ENCODE measurements at places on chromosomes 16 and 17.

- no peak for DNase-seq
These were observed 52.4 kb upstream of the NFAT5 start for GRCh38 chr16:69513180-69513966.

DNA sequence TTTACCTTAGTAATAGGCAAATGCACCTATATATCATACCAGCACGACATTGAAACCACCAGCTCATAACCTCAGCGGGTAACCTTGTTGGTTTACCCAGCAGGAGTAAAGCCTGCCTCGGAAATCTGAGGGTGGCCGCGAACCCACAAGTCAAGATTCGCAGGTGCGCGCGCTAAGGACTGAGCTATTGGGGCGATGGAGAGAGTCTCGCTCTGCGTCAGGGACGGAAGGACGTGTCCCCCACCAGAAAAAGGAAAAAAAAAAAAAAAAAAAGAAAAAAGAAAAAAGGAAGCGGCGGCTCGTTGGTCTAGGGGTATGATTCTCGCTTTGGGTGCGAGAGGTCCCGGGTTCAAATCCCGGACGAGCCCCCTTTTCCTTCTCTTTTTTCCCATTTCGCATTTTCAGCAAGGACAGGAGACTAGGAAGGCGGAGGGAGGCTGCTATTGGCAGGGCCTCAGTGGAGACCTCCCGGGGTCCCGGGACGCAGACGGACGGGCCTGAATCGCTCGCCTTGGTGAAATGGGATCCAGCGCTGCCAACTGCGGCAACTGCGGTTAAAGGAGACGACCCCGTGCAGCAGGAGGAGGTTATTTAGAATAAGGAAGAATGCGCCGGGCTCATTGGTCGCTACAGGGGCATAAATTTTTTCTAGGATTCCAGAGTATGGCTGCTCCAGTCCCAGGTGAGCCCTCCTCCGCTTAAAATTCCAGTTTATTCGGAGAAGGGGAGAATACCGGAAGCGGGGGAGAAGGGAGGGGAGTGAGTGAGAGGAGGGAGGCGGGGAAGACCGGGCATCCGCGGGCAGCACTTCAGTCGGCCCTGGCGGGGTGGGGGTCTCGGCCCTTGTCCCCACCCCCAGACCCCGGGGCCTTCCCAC, at the start of gene OR1F1:
OR1F1 (plus strand) TSS at position 407 of the 877 bp plus-strand sequence.
- peak; percentile 43 for DNase-seq

DNA sequence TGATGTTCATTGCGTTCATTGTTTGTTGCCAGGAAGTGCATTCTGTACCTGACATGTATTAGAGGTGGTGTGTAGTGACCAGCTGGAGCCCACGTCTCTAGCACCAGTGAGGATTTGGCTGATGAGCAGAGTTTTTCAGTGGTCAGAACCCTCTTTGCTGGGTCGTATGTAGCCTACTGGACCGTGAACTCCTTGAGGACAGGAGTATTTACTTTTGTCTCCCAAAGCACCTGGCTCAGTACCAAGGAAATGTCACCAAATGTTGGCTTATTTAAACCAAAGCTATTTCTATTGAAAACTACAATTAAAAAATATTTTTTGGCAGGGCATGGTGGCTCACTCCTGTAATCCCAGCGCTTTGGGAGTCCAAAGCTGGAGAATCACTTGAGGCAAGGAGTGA, 262.7 kb downstream of the SNX29 start:
- DNase-seq = no peak

- DNase-seq = no peak
These were observed 16.1 kb upstream of the HOXB9 start for GRCh38 chr17:48642059-48642842.

GRCh38 chr16:57704905-57705852, 10.6 kb downstream of the DRC7 start:
- DNase-seq = no peak

DNA sequence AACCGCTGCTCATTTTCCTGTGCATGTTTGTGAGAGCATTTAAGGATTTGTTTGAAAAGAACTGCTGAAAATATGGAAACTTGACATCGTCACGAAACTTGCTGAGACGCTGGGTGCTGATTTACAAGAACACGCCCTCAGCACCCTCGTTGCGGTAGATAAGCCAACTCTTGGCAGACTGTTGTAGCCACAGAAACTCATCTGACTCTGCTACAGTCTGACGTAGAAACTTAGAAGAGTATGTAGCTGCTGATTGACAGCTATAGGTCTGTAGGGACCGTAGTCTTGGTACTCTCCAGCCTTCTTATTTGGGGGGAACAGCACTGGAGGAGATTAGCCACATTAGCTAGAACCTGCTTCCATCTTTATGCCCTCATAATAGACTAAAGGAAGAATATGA, 36.1 kb upstream of the MYH2 start:
- no peak for DNase-seq

GRCh38 chr17:74132354-74132753, 71.1 kb upstream of the RPL38 start:
- DNase-seq = no peak

DNA sequence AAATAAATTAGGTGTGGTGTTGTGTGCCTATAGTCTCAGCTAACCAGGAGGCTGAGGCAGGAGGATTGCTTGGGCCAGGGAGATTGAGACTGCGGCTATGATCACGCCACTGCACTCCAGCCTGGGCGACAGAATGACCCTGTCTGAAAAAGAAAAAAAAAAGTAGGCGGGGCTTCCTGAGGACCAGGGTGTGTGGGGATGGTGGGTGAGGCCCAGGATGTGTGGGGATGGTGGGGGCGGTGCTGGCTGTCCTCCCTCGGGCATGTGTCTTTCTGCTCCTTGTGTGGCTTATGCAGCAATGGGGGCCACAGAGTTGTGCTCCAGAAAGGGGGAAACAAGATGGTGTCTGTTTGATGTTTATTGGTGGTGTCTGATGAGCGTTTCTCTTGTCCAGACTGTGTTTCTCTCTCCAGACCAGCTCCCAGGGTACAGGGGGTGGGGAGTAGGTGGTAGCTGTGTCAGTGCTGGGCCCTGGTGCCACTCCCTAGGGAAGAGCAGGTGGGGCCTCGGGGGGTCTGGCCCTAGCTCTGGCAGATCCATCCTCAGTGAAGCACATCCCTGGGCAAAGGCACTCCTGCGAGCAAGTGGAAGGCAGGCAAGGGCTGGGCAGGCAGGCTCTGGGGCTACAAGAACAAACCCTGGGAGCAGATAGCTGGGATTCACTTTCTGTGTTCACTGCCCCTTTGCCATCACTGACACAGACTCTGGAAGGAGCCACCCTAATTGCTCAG, 2.3 kb downstream of the LCAT start:
- DNase-seq = no peak

DNA sequence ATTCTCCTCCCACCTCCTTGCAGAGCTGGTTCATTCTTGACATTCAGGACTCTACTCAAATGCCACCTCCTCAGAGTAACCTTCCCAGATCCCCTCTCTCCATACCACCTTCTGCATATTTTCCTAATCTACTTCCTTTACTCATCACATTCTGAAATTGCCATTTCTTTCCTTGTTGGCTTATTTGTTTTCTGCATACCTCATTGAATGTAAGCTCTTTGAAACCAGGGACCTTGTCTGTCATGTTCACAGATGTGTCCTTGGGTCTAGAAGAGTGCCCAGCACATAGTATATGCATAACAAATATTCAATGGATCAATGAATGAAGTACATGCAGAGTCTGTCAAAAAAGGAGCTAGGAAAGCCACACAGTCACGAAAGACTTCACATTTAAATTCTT, 7.8 kb upstream of the LONP2 start:
- DNase-seq = no peak

GRCh38 chr16:76576526-76576925, 299.3 kb downstream of the CNTNAP4 start:
- DNase-seq = no peak

DNA sequence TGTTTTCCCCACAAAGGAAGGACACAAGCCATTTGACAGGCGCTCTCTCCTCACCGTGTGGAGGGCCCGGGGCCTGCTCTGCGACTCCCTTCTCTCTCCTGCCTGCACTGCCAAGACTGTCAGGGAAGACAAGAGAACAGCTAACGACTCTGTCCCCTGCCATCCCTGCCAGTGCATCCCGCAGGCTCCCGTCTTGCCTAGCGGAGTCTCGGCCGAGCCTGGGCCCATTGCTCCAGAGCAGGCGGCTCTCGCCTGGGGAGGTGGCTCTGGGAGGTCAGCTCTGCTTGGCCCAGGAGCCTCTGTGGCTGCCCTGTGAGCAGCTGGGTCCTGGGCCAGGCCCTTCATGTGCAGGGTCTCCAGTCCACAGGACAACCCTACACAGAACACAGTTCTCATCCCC, 53.0 kb downstream of the WNT3 start:
- DNase-seq = no peak

- DNase-seq = no peak
These were observed 9.8 kb downstream of the RASL10B start for GRCh38 chr17:35740997-35741931.

DNA sequence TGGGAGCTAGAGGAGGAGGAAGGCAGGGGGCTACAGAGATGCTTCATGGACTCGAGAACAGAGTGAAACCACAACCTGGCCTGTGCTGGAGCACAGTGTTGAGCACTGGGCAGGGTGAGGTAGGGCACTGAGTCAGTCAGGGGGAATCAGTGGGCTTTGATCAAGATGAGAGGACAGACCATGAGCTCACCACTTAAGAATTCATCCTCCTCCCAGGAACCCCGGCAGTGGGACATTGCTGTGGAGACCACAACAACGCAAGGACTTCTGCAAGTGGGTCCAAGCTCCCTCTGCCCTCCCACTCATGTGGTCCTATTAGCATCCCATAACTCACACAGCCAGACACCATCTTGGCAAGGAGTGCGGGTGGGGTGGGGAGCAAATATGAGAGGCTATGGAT, 1.7 kb upstream of the CES5A start:
- DNase-seq = no peak

GRCh38 chr17:81040791-81041337, 5.9 kb downstream of the BAIAP2 start:
- DNase-seq = no peak

- DNase-seq = no peak
These were observed 132.0 kb downstream of the BRIP1 start for GRCh38 chr17:61731330-61731729.

GRCh38 chr16:57592591-57593003, 35.8 kb upstream of the ADGRG1 start:
- no peak for DNase-seq

DNA sequence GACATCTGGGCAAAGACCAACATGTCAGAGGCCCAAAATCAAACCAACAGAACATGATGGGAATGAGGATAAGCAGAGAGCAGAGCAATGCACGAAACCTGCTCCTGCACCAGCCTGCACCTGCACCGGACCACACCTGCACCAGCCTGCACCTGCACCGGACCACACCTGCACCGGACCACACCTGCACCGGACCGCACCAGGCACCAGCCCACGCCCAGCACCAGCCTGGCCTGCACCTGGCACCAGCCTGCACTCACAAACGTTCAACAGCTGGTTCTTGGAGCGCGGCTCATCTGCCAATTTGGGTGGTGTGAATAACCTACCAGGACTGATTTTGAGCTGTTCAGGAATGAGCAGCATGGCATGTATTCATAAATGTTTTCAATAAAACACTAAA, 18.2 kb downstream of the CEP131 start:
- no peak for DNase-seq

DNA sequence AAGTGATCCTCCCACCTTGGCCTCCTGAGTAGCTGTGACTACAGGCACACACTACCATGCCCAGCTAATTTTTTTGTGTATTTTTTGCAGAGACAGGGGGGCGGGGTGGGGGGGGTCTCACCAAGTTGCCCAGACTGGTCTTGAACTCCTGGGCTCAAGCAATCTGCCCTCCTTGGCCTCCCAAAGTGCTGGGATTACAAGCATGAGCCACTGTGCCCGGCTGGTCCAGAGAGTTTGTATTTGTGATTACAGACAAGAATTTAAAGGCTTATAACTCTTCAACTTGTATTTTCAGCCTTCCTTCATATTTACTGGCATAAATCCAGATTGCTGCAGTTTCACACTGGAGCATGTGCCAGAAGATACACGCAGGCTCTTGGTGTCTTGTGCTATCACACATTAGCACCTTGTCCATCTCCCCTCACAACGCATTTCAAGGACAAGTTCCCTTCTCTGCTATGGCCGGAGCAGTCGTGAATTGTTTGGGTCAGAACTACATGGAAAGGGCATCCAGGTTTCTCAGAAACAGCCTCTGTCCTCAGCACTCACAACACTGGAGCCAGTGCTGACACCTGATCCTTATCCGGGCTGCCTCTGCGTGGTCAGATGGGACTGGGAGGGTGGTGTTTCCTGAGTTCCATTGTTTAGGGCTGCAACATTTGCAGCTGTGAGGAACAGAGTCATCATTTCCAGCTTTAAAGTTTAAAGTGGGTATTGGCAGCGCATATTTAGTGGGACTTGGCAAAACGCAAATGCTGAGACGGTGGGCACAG, 28.1 kb downstream of the WSCD1 start:
- DNase-seq = peak; percentile 59

GRCh38 chr17:75457047-75457654, 716 bp downstream of the TMEM94 start:
- peak; percentile 57 for DNase-seq

GRCh38 chr17:41800601-41801373, 11.0 kb downstream of the P3H4 start:
- no peak for DNase-seq

GRCh38 chr16:2029350-2029749, 2.6 kb downstream of the NHERF2 start:
- DNase-seq = no peak

DNA sequence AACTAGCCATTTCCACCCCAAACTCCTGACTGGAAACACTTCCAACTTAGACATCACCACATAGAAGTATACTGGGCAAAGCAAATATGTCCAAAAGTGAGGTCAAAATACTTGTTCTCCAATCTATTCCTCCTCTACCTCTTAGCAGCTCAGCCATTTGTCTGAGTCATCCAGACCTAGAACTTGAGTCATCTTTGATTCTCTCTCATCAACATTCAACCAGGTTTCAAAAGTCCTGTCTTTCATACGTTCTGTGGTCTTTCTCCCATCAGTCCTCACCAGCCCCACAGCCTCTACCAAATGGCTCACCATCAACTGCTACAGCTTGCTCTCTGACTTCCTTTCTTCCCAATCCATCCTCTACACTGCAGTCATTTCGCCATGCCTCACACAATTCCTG, 6.8 kb downstream of the ANKFY1 start:
- DNase-seq = no peak

- DNase-seq = peak; percentile 69
These were observed 1.8 kb downstream of the CNTNAP4 start for GRCh38 chr16:76278980-76279379.

- no peak for DNase-seq
These were observed 6.1 kb downstream of the SGSM2 start for GRCh38 chr17:2343421-2343820.

DNA sequence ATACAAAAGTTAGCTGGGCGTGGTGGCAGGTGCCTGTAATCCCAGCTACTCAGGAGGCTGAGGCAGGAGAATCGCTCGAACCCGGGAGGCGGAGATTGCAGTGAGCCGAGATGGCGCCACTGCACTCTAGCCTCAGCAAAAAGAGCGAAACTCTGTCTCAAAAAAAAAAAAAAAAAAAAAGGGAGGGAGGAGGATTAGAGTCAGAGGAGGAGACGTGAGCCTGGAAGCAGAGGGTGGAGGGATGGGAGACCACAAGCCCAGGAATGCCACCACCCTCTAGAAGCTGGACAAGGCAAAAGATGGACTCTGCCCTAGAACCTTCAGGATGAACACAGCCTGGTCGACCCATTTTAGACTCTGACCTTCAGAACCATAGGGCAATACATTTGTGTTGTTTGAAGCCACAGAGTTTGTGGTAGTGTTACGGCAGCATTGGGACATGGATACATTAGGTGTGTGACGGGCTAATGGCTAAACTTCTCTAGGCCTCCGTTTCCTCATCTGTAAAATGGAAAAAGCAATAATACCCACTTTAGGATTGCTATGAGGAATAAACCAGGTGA, 2.1 kb upstream of the SMIM22 start:
- DNase-seq = no peak

GRCh38 chr16:69754143-69754468, 620 bp downstream of the NOB1 start:
- DNase-seq = no peak

GRCh38 chr16:79980650-79981521, 380.3 kb upstream of the MAF start:
- DNase-seq = no peak
